Astrocyte of the cerebellum (primary cell): ENCODE measurements at places on chromosomes 3 and 15.

DNA sequence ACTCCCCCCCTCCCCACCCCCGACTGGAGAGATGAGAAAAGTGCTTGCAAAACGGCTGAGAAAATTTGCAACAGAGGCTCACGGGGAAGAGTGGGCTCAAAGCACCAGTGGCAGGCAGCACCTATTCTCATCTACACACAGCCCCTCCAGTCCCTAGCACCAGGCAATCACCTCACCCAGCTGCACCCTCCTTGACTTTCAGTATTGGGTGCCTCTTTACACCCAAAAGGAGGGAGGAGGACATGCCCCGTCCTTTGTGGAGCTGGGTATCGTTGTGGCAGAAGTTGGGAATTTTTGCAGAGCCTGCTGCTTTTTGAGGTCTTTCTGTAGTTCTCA lies 182.8 kb upstream of the TOPAZ1 start:
- no peak for DNase-seq

DNA sequence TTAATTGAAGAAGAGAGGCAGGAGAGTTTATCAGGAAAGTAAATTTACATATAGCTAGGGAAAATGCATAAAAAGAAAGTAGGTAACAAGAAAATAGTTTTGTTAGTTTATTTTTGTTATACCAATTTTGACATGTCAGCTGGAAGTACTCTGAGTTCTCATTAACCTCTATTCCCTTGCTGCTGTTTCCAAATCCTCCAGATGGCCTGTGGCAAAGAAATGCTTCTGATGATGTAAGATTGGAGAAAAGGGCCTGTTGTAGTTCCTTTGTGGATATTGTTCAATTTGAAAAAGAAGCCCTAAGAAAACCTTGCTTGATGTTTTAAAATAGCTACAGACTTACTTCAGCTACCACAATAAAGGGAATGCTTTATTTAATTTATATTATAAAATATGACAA lies 192.9 kb upstream of the SLITRK3 start:
- no peak for DNase-seq

DNA sequence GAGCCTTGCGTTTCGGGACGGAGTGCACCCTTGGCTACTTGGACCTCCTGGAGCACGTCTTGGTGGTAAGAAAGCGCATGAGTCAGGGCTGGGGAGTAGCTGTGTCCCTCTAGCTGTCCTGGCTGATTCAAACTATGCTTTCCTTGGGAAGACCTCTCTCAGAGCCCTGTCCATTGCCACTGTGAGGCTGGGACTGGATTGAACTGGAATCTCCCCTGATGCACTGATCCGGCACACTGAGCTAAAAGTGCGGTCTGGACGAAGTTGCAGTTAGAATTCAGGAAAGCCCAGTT lies 232.6 kb upstream of the TPM1 start:
- no peak for DNase-seq

- DNase-seq, result no peak
Observed at GRCh38 chr3:16599694-16600093, 5.5 kb downstream of the DAZL start.

DNA sequence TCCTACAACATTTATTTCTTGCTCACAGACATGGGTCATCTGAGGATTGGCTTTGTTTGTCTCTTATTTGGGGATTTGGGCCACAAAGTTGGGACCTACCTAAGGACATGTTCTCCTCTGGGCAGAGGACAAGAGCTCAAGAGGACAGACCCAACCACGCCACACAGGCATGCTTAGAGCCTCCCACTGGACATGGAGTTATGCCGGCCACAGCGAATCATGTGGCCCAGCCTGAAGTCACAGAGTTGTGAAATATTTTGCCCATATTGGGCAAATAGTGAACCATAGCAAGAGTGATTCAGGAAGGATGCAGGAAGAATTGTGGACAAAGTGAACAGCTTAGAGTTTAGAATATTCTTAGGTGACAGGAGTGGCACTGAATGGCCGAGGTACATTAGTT lies 9.9 kb downstream of the TRAK1 start:
- DNase-seq, result no peak

GRCh38 chr3:126367316-126367805 lies 10.2 kb upstream of the KLF15 start:
- no peak for DNase-seq

- no peak for DNase-seq
Observed at GRCh38 chr15:83109532-83109931, 2.1 kb downstream of the TM6SF1 start.

- no peak for DNase-seq
Observed at GRCh38 chr3:159721324-159721723, 267.3 kb upstream of the IL12A start.

- no peak for DNase-seq
Observed at GRCh38 chr3:182755712-182756111, 37.6 kb upstream of the ATP11B start.

- no peak for DNase-seq
Observed at GRCh38 chr3:139319428-139320402, 24.1 kb upstream of the MRPS22 start.

DNA sequence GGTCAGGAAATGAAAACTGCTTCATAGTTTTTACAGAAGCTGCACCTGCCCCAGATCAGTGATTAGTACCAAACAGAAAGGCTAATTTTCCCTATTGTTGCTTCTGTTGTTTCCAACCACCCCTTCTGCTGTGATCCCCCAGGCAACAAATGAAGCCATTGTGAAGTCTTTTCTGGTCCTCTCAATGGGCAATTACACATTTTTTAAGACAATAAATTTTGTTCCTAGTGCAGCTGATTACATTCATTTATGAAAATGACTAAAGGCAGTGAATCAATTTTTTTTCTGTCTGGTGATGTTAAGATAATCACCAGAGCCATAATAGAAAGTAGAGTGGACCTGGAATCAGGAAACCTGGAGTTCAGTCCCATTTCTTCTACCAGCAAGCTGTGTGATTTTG lies 32.7 kb downstream of the GLDN start:
- DNase-seq, result no peak

DNA sequence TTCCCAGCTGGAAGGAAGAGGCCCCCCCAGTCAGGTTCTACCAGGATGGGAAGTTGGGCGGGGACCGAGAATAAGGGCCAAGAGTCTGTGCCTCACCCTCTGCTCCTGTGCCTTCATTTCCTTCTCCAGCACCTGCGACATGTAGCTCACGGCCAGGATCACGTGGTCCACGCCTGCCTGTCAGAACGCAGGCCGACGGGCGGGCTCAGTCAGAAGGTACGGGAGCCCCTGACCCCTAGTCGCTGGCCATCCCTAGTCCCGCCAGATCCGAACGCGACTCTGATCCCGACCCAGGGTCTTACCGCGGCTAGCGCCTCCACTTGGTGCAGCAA lies 489 bp downstream of the GMPPB start:
- no peak for DNase-seq

GRCh38 chr3:62631488-62631887 lies 243.7 kb downstream of the CADPS start:
- no peak for DNase-seq

GRCh38 chr3:107992976-107993684 lies 97.7 kb downstream of the CD47 start:
- no peak for DNase-seq

- peak; percentile 6 for DNase-seq
Observed at GRCh38 chr3:6120786-6121185, 740.1 kb upstream of the GRM7 start.

GRCh38 chr3:182357928-182358327 lies 435.4 kb upstream of the ATP11B start:
- DNase-seq, result no peak

DNA sequence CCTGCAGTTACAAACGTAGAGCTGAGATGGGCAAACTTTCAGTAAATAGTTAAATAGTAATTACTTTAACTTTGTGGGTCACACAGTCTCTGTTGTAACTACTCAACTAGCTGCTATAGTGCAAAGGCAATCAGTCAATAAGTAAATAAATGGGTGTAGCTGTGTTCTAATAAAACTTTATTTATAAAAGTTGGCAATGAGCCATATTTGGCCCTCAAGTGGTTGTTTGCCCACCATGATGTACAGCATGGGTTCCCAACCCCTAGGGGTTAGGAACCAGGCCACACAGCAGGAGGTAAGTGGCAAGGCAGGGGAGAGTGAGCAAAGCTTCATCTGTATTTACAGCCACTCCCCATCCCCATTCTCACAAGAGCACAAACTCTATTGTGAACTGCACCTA lies 44.9 kb upstream of the CHRM5 start:
- DNase-seq, result no peak

- DNase-seq, result no peak
Observed at GRCh38 chr3:53334742-53335141, 12.6 kb downstream of the DCP1A start.

DNA sequence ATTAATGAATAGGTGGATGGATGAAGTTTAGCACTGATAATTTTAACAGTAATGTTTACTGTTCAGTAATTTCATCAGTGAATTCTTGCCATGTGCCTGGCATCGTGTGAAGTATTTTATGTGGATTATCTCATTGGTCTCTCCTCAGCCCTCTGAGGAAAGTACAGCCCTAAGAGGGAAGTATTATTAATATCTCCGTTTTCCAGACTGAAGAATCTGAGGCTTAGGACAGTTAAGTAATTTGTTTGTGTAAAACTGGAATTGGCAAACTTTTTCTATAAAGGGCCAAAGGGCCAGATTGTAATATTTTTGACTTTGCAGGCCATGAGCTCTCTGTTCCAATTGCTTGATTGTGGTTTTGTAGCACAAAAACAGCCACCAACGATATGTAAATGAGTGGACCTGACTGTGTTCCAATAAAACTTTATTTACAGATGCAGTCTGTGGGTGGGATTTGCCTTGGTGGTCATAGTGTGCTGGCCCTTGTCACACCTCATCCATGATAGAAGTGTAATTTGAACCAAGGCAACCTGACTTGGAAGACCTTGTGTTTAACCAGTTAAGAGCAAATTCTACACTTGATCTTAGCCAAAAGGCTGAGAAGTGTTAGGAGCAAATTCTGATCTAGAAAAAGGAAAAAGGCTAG lies 255.3 kb downstream of the FEZF2 start:
- DNase-seq, result no peak

- no peak for DNase-seq
Observed at GRCh38 chr3:38137615-38138348, 679 bp upstream of the MYD88 start.

- DNase-seq, result no peak
Observed at GRCh38 chr3:153767601-153768560, 353.3 kb upstream of the ARHGEF26 start.

GRCh38 chr3:128969993-128970739 lies 23.7 kb downstream of the CFAP92 start:
- peak; percentile 15 for DNase-seq

DNA sequence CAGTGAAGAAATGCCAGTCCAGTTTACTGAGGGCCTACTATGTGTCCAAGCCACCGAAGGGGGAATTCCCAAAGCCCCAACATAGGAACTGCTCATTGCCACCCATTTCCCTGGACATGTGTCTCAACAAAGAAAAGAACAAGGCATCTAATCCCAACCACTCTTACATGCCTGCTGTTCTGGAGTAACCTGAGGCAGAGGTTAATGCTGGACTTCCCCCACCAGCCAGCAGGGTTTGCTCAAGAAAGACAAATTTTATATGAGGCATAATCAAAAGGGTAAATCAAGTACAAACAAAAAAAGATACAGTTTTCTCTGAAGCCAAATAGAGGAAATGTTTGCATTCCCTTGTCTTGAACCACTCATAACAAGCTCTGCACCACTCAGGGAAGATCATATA lies 4.1 kb downstream of the ADCY5 start:
- DNase-seq, result no peak

GRCh38 chr3:183933160-183933559 lies 48.5 kb upstream of the PARL start:
- no peak for DNase-seq

DNA sequence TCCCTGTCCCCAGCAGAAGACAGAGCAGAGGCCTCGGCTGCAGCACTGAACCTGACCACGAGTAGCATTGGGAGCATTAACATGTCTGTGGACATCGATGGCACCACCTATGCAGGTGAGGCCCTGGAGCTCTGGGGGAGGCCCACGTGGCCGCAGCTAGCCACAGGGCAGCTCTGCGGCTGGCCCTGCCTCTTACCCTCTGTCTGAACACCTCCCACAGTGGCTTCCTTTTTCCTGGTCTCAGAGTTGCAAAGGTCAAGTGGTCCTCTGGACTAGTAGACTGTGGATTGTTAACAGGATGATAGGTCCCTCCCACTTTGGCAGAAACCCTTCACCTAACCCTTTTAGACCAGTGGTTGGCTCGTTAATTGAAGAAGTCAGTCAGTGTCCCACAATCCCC lies 22.5 kb upstream of the CLK3 start:
- DNase-seq, result no peak

DNA sequence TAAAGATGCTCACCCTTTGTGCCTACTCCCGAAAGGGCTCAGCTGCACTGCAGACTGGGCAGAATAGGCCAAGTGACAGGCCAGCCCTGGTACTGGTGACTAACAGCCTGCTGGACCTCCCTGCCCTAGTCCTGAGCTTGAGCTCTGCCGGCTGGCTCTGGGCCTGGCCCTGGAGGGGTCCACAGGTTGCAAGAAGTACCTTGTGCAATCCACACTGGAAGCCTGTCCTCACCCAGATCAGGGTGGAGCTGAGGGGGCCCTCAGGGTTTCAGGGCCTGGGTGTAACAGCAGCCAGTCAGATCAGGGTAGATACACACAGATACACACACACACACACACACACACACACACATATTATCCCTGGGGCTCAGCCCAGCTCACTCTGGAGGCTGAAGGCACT lies 27.3 kb upstream of the PLA2G4D start:
- no peak for DNase-seq

GRCh38 chr3:43373560-43373928 lies 87.2 kb downstream of the SNRK start:
- no peak for DNase-seq

DNA sequence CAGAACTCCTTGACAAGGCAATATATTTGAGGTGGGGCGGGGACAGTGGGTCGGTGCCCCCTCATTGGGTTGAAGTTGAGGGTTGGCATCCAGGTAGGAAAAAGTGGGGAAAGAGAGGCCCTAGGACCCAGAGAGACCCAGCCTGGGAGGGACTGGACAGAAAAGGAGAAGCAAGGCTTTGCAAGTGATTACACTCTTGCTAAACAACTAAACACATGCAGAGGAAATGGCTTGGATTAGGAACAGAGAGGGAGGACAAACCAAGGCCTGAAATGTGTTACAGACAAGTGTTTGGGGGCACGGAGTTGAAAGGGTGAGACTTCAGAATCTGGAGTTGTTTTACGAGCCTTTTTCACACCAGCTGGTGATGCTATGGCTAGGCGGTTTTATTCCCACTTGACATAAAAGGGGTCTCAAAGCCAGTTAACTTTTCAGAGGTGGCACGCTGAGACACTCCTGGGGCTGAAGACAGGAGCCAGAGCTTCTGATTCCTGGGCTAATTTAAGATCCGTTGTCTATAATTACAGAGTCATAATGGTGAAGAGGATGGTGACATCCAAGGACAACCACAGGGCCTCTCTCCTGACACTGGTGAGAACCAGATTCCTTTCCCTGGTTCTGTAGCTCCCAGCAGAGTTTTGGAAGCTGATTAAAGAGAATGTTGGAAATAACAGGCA lies 7.7 kb upstream of the KCTD6 start:
- no peak for DNase-seq

DNA sequence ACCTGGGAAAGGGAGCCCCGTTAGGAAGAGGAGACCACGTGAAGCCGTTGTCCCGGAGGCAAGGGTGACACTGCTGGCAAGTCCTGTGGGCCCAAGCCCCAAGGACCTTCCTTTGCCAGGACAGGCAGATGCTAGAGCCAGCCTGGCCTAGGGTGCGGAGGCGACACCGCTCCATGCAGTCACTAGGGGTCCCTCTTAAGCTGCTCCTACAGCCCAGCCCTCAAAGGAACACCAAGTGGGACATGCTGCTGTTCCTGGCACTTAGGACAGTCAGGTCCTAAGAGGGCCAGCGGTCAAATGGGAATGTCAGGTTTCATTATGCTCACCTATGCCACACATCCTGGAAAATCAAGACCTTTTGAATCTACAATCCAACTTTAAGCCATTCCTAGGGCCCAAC lies 59.7 kb downstream of the RPN1 start:
- no peak for DNase-seq

GRCh38 chr3:184259396-184259877 lies 1.9 kb downstream of the CAMK2N2 start:
- DNase-seq, result no peak
